HFFc6 (cell line): ENCODE measurements at places on chromosomes 2 and 18.

GRCh38 chr18:48794251-48794970 is 156.4 kb downstream of the SMAD7 start:
- no peak for DNase-seq

GRCh38 chr2:221423210-221423804 is 148.8 kb downstream of the EPHA4 start:
- DNase-seq, result no peak

- peak; percentile 72 for DNase-seq
Observed at GRCh38 chr18:51077217-51077616, 47.2 kb downstream of the SMAD4 start.

- no peak for DNase-seq
Observed at GRCh38 chr18:11268741-11269233, 119.4 kb upstream of the PIEZO2 start.

- DNase-seq, result no peak
Observed at GRCh38 chr2:158932131-158932645, 36.3 kb upstream of the TANC1 start.

DNA sequence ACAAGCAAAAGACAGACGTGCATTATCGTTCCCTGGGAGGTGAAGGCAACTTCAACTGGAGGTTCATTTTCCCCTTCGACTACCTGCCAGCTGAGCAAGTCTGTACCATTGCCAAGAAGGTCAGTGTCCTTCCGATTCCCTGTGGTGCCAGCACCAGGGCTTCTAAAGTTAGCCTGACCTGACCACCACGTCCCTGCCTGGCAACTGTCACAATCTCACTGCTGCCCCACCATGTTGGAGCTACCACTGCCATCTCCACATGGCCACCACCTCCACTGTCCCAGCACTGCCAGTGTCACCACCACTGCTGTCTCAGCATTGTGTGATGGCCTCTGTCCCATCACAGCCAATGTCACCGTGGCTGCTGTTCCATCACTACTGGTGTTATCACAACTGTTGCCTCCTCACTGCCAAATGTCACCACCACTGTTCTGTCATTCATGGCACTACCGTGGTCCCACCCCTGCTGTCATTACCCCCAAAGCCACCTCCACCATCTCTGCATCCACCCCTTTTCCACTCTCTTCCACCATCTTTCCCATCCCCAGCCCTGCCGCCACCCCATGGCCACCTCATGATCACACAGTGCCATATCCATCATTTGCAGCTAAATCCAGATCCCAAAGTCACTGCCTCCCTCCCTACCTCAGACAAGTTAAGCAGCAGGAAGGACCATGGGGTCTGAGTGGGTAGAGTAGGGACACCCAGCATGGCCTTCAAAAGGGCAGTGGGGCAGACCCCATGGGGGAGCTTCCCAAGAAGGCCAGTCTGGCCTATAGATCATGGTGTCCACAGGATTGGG is 216.5 kb downstream of the DYSF start:
- no peak for DNase-seq

- no peak for DNase-seq
Observed at GRCh38 chr2:181602017-181602416, 54.9 kb downstream of the CERKL start.

- no peak for DNase-seq
Observed at GRCh38 chr2:146540271-146540932, 1304.4 kb upstream of the ACVR2A start.

DNA sequence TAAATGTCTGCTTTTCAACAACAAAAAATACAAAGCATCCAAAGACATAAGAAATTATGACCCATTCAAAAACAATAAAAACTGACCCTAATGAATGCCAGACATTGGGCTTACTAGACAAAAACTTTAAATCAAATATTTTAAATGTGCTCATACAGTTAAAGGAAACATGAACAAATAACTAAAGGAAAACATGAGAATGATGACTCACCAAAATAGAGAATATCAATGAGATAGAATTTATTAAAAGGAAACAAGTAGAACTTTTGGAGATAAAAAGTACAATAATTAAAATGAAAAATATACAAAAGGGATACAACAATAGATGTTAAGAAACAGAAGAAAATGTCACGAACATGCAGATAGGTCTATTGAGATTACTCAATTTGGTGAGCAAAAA is 110.6 kb downstream of the TRABD2A start:
- no peak for DNase-seq

GRCh38 chr2:26477911-26478253 is at the start of gene OTOF:
OTOF (minus strand) TSS chr2:26478124.
- peak; percentile 64 for DNase-seq

DNA sequence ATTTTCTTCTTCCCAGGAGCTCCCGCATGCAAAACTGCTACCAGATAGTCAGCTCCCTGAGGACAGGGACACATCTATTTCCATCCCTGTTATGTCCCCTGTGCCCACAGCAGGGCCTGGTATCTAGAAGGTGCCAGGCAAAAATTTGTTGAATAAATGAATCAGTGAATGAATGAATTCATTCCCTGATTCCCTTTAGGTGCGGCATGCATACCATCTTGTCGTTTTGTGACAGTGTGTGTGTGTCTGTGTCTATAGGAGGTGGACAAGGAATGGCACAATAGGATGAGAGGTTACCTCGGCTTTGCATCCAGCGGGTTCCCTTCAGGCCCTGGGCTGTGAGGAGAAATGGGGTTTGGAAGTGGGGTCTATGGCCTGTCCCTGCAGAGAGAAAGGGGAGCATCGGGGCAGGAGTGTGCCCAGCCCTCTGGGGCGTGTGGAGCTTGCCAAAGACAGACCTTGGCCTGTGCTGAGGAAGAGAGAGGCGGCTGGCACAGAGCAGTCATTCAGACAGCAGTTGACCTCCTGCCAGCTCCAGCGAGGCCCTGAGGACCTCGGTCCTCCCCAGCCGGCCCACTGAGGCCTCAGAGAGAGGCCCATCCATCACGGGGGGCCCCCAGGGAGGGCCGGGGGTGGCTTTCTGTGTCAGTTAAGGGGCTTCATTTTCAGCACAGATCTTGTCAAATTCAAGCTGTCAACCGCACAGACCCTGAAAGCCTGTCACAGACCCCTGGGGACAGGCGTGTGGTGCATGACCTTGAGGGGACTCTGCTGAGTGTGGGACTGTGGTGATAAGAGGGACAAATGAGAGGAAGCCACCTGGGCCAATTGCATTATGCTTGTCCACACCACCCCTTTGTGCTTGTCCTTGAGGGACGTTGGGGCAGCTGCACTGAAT is 125.9 kb upstream of the CXCR4 start:
- DNase-seq, result no peak

DNA sequence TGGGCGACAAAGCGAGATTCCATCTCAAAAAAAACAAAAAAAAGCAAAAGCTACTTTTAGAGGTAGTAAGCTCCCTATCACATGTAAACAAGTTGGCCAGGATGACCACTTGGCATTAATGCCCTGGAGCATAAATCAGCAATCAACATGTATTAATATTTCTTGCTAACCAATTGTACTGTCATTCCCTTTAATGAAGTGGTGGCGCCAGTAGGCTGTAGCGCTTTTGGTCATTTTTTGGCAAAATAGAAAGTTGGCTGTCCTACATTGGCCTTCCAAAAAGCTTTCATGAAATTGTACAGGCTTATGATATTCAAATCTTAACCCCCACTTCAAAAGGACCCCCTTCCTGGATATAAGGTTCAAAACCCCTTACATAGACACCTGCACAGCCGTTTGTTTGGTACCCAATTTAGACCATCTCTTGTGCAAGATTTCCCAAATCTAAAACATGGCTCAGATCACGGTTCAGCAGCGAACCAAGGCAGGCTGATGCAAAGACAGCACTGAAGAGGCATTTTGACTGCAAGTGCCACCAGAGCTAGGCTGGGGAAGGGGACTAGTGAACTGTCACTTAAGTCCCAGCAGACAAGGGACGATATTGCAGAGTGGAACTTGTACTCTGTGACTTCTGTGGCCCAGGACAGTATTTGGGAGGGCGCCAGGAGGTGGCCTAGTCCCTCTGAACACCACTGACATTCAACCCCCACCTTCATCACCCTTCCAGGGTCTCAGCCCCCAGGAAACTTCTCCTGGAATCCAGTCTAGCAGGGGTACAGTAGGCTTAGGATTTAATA is 31.9 kb downstream of the SMAD7 start:
- DNase-seq, result no peak

DNA sequence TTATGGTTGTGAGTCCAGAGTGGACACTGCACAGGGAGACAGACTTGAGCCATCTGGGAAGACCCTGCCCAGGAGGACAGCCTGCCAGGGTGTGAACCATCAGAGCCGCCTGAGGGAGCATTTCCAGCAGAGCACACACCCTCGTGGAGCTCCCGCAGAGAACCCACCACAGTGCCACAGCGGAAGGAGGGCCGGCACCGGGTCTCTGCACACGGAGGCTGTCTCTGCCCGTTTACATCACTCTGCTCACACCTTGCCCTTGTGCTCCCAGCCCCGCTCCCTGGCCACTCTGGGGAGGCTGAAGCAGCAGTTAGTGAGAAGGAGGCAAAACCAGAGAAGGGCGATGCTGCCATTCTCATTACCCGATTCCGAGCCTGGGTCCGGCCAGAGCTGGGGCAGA is 161.9 kb downstream of the KLHL29 start:
- DNase-seq, result no peak

DNA sequence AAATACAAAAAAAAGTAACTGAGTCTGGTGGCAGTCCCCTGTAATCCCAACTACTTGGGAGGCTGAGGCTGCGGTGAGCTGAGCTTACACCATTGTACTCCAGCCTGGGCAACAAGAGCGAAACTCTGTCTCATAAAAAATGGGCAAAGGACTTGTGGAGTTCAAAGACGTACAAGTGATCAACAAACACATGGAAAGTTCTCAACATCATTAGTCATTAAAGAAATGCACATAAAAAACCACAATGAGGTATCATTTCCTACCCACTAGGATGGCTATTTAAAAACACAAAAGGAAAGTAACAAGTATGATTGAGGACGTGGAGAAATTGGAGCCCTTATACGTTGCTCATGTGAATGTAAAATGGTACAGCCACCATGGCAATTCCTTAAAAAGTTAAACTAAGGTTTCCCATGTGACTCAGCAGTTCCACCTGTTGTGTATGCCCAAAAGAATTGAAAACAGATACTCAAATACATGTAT is 52.3 kb downstream of the RAB10 start:
- DNase-seq, result peak; percentile 75

DNA sequence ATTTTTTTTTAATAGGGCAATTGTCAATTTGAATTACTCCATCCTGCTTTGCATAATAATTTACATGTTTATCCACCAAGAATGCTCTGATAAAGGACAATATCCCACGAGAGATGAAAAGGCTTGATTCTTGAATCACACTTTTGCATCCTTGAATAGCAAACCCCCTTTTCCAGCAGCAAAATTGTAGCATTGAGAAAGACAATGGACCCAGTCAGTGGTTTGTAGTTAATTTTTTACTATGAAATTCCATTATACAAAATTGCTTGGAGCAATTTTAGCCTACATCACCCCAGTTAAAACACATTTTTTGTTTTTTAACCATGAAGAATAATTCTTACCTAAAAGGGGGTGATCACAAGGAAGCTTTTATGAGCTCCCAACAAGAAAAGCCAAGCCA is 255.1 kb downstream of the RND3 start:
- no peak for DNase-seq
